Activated CD4-positive, alpha-beta T cell treated with anti-CD3 and anti-CD28 coated beads, Interleukin-2, amount 10 ng/mL, durations not matched to agents 24 days and 14 days (primary cell): ENCODE measurements at places on chromosomes 7 and 10. TPM values are rescaled to one million over a fixed set of nuclear protein-coding genes. Genes with fewer than 3 reads are reported as not detected.
A peak's percentile ranks its signal among the peaks of the same experiment; 100 is the strongest.

DNA sequence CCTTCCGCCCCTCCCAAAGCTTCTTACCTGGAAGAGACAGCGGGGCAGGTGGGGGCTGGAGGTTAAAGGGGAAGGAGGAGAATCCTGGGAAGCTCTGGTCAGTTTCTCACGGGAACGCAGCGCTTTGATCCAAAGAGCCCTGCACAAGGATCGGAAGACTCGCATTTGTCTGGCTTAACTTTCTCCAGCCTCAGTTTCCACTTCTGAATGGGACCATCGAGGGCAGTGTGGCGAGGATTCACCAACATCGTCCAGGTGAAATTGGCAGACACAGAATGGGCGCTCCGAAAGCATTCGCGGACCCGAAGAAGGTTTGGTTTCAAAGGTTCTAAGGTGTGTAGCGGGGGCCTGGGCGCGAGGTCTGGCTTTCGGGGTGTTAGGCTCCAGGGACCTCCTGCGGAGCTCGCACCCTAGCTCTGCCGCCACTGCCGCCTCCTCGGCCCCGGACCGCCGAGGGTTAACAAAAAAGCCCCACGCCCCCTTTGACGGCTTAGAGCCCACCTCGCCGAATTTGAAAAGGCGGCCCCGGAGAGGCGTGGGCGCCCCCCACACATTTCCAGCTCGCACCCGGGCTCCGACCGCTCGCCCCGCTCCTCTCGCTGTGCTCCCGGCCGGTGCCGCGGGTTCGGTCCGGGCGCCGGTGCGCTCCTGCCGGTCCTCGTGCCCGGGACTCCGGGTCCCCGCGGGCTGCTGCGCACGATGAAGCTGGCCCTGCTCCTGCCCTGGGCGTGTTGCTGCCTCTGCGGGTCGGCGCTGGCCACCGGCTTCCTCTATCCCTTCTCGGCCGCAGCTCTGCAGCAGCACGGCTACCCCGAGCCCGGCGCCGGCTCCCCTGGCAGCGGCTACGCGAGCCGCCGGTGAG is at the start of gene COL26A1:
TSS of gene COL26A1 (plus strand) at position 542 of the 862 bp plus-strand sequence. CDS start at position 700, 158 bp downstream.
- no peak for DNase-seq
- H3K4me3 ChIP-seq = peak within 1 kb of the TSS; percentile 17
- H3K36me3 ChIP-seq = no peaks in the 10 kb centered on the region
- no peak within 1 kb of the TSS for H3K27ac ChIP-seq

GRCh38 chr10:105598207-105598606 is 957.1 kb downstream of the SORCS3 start:
- H3K4me3 ChIP-seq = no peak overlapping the region
- no peaks in the 10 kb centered on the region for H3K27me3 ChIP-seq
- no peak overlapping the region for H3K27ac ChIP-seq

Gene SYT15B
- total RNA-seq = 0.12 TPM in 1 of 2 replicates, not detected in the other

Gene TMEM184A
- total RNA-seq = not detected in 2 replicates

DNA sequence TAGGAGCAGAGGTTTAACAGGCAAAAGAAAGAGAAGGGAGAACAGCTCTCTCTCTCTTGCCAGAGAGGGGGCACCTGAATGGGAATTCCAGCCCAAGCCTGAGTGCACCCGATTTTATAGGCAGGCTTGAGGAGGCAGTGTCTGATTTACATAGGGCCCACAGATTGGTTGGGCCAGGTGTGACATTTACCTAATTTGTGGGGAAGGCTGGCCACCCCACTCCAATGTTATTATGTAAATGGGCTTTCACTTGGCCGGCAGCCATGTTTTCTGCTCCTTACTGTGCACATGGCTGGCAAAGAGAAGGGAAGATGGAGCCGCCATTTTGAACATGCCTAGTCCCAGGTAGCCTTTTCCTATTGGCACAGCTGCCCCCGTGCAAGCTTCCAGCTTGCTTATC is 735.5 kb upstream of the AUTS2 start:
- no peak overlapping the region for H3K27ac ChIP-seq
- H3K4me3 ChIP-seq = no peak overlapping the region
- no peaks in the 10 kb centered on the region for H3K36me3 ChIP-seq
- no peak for DNase-seq

GRCh38 chr10:62880162-62880561 is 64.0 kb upstream of the EGR2 start:
- H3K4me1 ChIP-seq = peaks cover 4% of the 10 kb centered on the region
- H3K36me3 ChIP-seq = no peaks in the 10 kb centered on the region
- no peak for DNase-seq
- H3K4me3 ChIP-seq = no peak overlapping the region

DNA sequence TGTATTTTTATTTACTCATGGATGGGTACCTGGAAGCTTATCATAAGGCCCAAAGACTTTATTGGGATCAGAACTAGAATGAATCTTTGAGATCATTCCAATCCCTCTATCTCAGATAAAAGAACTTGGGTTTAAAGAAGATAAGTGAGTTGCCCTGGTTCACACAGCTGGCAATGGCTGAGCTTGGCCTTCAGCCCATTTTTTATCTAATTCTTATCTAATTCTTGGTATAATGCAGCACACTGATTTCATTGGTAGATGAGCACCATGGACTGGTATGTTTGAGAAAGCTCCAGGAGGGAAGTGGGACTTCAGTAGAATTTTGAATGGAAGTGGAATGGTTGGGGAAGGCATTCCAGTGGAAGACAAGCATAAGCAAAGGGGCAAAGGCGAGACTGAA is 558.9 kb downstream of the REEP3 start:
- no peak overlapping the region for H3K27ac ChIP-seq
- H3K4me1 ChIP-seq = no peaks in the 10 kb centered on the region
- no peak overlapping the region for H3K4me3 ChIP-seq
- no peaks in the 10 kb centered on the region for H3K36me3 ChIP-seq
- no peaks in the 10 kb centered on the region for H3K27me3 ChIP-seq

DNA sequence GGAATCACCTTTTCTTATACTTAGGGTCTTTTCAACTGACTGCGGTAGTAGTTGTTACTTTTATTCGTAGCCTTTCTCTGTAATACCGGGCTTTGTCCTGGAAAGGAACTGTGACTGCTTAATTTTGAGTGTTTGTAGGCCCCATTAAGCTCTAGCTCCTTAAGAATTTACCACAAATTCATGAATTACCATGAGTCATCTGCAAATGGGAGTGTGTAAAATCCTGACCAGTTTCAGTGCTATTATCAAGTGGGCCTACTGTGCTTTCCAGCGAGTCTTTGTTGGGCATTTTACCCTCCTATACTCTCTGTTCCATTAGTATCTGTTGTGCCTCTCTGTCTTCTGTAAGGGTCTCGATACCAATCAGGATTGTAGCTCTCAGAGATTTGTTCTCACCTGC is 49.7 kb downstream of the ZMYND11 start:
- H3K27ac ChIP-seq = no peak overlapping the region
- H3K27me3 ChIP-seq = no peaks in the 10 kb centered on the region
- H3K4me3 ChIP-seq = no peak overlapping the region
- H3K36me3 ChIP-seq = peaks cover 40% of the 10 kb centered on the region

Gene OR2A12
- total RNA-seq = not detected in 2 replicates

DNA sequence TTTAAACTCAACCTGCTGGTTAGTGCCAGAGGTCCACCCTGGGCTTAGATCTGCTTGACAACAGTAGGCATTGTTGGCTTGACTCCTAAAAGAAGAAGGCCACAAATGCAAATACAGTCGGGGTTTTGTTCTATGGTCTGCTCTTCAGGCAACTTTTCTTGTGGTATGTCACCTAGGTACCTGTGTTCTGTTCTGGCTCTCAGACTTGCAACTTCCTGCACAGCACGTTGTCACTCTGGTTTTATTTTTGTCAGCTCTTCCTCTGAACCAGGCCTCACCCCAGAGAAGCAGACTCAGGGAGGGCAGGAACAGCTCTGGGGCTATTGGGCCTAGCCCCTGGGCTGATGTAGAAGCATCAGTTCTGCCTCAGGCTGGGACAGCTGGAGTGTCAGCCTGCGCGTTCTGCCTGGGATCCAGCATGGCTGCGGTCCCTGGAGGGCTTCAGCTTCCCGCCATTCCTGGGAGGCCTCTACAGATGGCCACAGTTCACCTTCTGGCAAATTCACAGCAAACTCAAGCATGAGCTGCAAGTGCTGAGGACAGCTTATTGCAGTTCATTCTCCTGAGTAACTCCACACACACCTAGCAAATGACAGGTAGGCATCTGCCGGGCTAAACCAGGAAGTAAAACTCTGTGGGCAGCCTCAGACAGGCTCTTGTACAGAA is 11.0 kb upstream of the PDCD4 start:
- peaks cover 74% of the 10 kb centered on the region for H3K4me1 ChIP-seq
- peak overlapping the region; percentile 91 for H3K27ac ChIP-seq
- no peaks in the 10 kb centered on the region for H3K27me3 ChIP-seq
- H3K4me3 ChIP-seq = peak overlapping the region; percentile 39

DNA sequence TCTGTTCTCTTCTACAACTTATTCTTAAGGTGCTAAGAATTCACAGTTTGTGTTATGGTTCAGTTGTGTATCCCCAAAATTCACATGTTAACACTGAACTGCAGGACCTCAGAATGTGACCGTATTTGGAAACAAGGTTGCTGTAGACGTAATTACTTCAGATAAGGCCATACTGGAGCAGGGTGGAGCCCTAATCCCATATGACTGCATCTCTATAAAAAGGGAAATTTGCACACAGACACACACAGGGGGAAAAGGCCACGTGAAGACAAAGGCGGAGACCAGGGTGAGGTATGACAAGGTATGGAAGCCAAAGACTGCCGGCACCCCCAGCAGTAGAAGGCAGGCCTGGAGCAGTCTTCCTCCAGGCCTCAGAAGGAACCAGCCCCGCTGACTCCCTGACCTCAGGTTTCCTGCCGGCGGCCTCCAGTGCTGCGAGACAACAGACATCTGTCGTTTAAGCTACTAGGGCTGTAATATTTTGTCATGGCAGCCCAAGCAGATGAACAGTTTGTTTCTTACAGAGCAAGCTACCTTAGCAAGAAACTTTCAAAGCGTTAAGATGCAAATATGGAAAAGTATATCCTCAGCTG is 98.7 kb downstream of the PROSER2 start:
- peaks cover 52% of the 10 kb centered on the region for H3K36me3 ChIP-seq
- H3K27ac ChIP-seq = no peak overlapping the region
- DNase-seq = no peak
- no peaks in the 10 kb centered on the region for H3K4me1 ChIP-seq
- H3K4me3 ChIP-seq = no peak overlapping the region

DNA sequence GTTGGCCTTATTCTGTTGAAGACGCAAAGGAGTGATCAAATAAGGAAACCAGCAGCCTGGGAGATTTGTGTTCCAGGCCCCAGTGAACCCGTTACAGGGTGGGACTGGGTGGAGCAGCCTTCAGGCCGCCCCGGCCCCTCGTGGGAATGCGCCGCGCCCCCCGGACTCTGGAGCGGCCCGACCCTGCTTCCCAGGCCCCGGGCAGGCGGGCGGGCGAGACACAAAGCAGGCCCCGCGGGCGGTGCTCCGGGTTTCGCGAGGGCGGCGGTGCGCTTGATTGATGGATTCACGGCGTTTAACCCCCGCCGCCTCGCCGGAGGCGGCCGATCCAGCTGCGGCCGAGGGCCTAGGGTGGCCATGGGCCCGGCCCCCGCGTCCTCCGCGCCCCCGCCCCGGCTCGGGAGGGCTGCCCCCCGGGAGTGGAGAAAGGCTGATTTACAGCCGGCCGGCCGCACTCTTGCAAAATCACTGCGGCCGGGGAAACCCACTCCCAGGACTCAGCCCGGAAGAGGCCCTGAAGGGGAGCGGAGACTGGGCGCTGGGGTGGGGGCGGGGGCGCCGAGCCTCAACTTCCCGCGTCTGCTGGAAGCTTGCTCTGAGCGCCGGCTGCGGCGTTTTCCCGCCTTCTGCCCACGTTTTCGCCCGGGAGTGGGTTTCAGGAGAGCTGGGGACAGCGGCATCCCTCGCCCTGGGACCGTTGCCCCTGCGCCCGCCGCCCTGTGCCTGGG is 299.6 kb upstream of the NFE2L3 start:
- peaks cover 19% of the 10 kb centered on the region for H3K4me1 ChIP-seq
- H3K27ac ChIP-seq = no peak overlapping the region
- no peaks in the 10 kb centered on the region for H3K36me3 ChIP-seq

Gene ELOVL3
- total RNA-seq = 0.14 TPM in 1 of 2 replicates, not detected in the other

DNA sequence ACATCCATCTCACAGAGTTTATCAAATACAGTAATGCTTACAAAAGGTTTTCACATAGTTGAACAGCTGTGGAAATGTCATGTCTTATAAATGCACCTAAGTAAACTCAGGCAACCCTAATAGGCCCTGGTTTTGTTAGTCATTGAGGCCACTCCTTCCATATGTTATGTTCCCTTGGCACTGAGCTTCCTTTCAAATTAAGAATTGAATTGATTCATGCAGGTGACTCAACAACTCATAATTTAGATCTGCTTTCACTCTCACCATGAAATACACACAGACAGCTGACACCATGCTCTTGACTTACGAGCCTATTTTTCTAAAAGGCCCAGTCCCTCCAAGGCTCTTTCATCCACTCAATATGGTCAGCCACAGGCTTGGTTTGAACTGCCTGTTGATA is 476.9 kb downstream of the KCNMA1 start:
- no peak overlapping the region for H3K27ac ChIP-seq
- DNase-seq = no peak
- H3K27me3 ChIP-seq = peaks cover 10% of the 10 kb centered on the region
- no peak overlapping the region for H3K4me3 ChIP-seq

DNA sequence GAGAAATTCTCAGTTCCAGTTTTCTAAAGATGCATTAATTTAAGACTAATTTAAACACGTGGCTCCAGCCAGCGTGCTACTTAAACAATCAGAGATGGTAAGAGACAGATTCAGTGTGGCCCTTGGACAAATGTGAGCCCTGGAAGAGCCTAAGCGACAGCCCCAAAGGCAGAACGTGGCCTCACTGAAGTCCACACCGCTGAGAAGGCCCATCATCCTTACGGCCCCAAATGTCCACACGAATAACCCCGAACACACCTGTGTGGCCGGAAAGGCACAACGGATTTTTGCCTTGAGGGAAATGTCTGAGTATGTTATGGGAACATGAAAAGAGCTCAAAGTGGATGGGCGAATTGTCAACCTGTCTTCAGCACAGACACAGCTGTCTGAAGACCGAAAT is 3.2 kb downstream of the COX19 start:
- peaks cover 51% of the 10 kb centered on the region for H3K36me3 ChIP-seq
- H3K4me1 ChIP-seq = peaks cover 14% of the 10 kb centered on the region
- no peak for DNase-seq

DNA sequence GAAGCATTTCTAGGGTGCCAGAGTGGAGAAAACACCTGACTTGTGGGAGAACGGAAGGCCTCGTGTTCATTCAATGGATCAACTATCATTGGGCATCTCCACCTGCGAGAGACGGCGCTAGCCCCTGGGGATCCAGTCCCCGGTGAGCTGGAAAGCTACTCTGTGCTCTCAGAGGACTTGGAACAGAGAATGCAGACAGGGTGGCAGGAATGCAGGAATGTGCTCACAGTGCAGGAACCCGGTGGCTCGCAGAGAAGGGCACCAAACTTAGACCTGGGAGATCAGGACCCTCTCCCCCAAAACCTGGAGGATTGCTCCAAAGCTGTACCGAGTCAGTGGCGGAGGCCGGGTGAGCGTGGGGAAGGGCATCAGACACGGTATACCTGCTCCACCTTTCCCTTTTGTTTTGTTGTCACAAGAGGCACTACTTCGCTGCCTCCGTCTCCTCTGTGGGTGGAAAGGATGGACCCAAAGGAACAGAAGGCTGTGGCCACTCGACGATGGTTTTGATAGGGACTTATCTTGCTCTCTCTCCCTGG is 569.0 kb upstream of the C7orf33 start:
- H3K27me3 ChIP-seq = no peaks in the 10 kb centered on the region
- DNase-seq = no peak
- H3K27ac ChIP-seq = no peak overlapping the region
- no peaks in the 10 kb centered on the region for H3K36me3 ChIP-seq
